GM18507 (cell line): ENCODE measurements at places on chromosomes 1 and 21.

GRCh38 chr1:184022668-184023067 is 14.9 kb downstream of the COLGALT2 start:
- no peak for DNase-seq

- DNase-seq, result no peak
Measured at GRCh38 chr1:215160351-215160750, 77.8 kb downstream of the KCNK2 start.

GRCh38 chr21:36419996-36420395 is 34.8 kb downstream of the CHAF1B start:
- peak; percentile 65 for DNase-seq

GRCh38 chr1:186925881-186926669 is 97.3 kb downstream of the PLA2G4A start:
- DNase-seq, result no peak

- DNase-seq, result no peak
Measured at GRCh38 chr1:161803181-161803580, 37.1 kb downstream of the ATF6 start.
